CD4-positive, alpha-beta T cell treated with Interleukin-6 at 100 ng/mL for 8 hours (primary cell): ENCODE measurements at places on chromosomes 12 and 14.

DNA sequence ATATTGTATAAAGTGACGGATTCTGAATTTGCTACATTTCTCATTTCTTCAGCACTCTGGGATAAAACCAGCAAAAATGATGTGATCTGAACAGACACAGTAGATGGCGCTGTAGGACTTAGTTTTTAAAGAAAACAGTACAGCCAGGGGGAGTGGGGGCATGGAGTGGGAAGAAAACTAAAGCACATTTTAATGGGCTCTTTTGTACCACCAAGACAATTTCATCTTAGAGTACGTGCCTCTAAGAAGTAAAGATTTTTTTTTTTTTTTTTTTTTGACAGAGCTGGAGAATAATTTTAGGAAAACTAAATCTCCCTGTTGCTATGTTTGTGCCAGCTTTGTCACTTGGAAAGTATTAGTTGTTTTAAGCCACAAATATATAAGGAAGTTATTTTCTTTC lies 124.4 kb downstream of the RAD51B start:
- DNase-seq = peak; percentile 42

GRCh38 chr12:10069099-10069498 lies 29.7 kb downstream of the CLEC1A start:
- no peak for DNase-seq

DNA sequence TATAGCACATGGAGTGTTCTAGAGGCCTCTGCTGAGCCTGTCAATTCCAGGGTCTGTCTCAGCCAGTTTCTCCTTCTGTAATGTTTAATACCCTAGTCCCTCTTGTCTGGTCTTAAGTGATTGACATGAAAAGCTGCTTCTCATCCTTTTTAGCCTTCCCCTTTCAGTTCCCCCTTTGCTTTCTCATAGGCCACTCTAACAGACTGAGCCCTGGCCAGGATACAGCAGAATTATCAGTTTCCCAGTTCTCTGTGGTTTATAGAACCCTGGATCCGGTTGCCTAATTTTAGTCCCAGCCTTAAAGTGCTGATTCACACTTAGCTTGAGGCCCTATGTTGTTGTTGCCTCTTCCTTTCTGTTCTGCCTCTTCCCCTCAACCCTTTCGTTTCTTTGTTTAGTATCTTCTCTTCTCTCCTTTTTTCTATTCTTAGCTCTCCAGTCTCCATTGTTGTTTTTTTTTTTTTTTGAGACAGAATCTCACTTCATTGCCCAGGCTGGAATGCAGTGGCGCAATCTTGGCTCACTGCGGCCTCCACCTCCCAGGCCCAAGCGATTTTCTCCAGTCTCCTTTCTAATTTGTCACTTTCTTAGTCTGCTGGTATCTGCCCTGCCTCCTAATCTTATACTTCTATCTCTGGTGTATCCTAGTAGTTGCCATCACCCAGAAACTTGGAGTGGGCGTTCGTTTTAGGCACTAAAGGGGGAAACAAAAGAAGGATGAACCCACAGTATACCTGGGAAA lies 2.9 kb upstream of the BIN2 start:
- DNase-seq = peak; percentile 42

- no peak for DNase-seq
Observed at GRCh38 chr14:85310491-85311272, 219.3 kb upstream of the FLRT2 start.
